KBM-7 (cell line): ENCODE measurements at places on chromosomes 11 and 22.

DNA sequence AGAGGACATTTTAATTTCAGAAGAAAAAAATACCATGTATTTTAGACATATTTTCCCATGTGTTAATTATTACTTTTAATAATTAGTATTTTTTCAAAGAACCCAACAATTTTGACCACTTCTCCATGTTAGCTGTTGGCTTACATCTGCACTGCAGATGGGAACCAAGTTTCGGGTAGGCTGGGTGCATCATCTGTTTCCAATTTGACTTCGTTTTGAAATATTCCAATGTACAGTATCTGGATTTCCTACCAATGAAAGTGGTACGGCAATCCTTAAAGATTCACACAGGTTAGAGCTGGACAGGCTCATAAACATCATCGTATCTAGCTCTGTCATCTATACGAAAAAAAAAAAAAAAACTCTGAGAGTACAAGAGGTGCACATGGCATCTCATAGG is 670.2 kb downstream of the OPCML start:
- DNase-seq = no peak

DNA sequence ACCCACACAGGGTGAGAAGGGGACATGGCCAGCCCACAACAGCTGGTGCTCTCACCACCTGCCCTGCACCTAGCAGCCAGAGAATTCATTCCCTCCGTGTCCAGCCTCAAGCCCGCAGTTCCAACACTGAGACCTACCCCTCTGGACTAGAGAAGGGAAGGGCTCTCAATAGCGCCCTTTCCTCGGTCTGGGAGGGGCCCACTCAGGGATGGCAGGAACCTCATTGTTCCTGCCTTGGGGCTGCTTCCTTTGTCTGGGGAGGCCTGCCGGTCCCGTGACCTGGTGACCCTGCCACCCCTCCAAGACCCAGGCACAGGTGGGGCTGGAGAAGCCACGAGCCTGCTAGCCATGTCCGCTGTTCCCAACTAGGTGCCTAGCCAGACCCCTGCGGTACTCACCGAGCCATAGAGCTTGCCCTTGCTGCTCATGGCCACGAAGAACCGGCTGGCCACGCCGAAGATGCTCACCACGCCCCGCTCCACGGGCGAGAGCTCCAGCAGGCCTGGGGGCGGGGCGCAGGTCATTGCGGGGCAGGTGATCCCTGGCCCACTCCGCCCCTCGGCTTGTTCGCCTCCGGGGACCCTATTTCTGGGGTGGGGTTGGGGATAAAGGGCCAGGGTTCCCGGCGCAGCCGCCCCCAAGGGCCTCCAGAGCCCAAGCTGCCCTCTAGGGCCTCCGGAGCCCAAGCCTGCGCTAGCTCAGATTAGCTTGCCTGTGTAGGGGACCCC is 1.4 kb downstream of the FGF4 start:
- DNase-seq = no peak

- DNase-seq = no peak
Observed at GRCh38 chr11:69376155-69377028, 82.4 kb downstream of the MYEOV start.

GRCh38 chr11:61587951-61588727 is 7.3 kb upstream of the SYT7 start:
- no peak for DNase-seq

GRCh38 chr11:65452806-65453490 is 30.4 kb downstream of the NEAT1 start:
- no peak for DNase-seq

DNA sequence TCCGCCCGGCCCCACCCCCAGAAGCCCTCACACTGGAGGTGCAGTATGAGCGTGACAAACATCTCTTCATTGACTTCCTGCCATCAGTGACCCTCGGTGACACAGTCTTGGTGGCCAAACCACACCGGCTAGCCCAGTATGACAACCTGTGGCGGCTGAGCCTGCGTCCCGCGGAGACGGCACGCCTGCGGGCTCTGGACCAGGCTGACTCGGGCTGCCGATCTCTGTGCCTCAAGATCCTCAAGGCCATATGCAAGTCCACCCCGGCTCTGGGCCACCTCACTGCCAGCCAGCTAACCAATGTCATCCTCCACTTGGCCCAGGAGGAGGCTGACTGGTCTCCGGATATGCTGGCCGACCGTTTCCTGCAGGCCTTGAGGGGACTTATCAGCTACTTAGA is 6.6 kb upstream of the ATF4 start:
- no peak for DNase-seq

- no peak for DNase-seq
Observed at GRCh38 chr11:14418801-14419417, 59.9 kb upstream of the RRAS2 start.

GRCh38 chr22:26579331-26579886 is 10.5 kb downstream of the TPST2 start:
- DNase-seq = peak; percentile 87

DNA sequence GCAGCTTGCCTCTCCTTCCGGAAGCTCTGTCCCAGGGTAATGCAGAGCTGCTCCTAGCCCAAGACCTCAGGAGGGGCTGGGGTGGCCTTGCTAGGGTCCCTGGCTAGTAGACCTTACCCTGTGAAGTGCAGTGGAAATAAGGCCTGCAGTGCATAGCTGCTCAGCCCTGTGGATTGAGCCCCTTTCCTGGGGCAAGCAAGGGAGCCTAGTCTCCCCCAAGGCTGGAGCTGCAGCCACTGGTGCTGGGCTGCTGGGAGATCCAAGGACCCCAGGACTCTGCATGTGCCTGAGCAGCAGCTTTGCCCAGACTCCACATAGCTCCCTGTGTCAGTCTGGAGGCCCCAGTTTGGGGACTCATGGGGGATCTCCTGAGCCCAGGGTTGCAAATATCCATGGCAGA is 57.9 kb downstream of the FANCF start:
- no peak for DNase-seq

DNA sequence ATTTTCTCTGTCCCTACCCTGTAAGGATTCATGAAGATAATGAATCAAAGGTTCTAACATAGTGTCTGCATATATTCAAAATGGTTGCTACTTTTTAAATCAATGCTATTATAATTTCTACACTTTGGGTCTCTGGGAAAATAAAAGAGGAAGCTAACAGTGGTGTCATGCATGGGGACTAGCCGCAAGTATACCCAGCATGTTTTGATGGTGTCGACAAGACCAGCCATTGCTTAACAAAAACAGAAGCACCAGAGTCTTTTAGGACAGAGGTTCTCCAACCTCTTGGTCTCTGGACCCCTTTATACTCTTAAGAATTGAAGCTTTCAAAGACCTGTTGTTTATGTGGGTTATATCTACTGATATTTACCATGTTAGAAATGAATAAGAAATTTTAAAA is 37.8 kb downstream of the RNF141 start:
- DNase-seq = peak; percentile 78

DNA sequence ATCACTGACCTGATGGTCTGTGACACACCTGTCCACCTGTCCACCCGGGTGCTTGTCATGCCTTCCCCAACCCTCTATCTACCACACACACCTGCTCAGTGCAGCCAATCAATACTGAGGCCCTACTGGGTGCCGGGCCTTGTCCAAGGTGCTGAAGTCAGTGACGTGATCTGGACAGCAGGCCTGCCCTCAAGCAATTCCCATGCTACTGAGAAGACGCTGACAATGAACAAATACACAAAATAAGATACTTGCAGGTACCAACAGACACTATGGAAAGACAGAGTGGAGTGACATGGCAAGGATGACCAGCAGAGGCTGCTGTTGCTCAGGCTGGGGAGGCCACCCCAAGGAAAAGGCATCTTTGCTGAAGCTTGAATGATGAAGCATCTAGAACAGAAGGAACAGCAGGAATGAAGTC is 21.2 kb downstream of the PLAAT3 start:
- peak; percentile 30 for DNase-seq

DNA sequence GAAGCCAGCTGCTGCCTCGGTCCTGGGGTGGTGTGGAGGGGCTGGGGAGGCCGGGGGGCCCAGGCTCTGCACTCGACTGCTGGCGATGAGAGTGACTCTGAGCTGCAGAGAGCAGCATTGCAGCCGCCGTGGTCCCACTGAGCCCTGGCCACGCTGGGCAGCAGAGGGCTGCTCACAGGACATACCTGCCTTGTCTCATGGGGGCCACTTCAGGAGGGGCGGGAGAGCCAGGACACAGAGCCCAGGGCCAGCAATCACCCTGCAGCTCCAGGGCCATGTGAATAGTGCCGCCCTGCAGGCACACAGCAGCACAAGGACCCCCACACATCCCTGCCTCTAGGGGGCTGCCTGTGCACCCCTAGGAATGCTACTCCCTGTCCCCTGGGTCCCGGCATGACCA is 147.0 kb downstream of the CRYBB2 start:
- no peak for DNase-seq

DNA sequence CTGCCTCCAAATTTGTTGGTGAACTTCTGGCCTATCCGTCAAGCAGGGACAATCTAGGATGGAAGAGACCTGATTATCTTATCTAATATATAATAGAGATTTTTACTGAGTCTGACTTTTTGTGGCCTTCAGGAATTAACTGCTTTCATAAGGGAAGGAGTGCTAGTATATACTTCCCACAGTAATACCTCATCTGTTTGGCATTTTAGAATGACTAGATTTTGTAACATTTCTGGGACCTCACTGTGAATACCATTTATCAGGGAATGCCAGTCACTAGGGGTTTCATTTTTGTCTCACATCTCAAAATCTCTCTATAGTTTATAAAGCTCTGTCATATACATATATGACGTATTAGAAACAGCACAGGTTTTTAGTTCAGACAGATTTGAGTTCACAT is 114.3 kb downstream of the INSC start:
- DNase-seq = no peak

DNA sequence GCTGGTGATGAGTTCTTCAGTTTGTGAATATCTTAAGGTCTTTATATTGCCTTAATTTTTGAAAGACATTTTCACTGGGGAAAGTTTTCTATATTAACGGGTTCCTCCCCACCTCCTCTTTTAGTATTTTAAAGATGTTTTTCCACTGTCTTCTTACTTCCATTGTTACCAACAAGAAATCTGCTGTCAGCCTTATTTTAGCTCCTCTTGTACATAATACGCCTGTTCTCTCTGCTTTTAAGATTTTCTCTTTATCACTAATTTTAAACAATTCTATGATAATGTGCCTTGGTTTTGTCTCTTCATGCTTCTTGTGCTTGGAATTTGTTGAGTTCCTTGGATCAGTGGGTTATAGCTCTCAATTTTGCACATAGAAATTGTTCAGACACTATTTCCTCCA is 280.4 kb downstream of the DCDC1 start:
- DNase-seq = no peak

DNA sequence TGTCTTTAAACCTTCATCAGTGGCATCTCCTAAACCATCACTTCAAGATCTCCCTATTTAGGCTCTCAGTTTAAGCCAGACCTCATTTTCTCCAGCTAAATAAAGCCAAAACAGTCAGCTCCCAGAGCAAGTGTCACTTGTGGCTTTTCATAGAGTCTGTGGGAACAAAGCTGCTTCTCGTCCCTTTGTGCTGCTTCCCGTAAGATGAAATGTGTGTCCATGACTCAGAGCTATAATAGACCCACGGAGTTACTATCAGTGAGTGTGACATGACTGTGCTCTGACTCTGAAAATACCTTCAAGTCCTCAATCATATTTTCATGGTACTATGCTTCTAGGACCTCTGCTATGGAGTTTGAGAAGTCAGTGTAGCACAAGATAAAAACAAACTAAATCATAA is 57.3 kb upstream of the SLN start:
- DNase-seq = no peak

- no peak for DNase-seq
Observed at GRCh38 chr11:106523171-106523570, 445.7 kb downstream of the AASDHPPT start.

DNA sequence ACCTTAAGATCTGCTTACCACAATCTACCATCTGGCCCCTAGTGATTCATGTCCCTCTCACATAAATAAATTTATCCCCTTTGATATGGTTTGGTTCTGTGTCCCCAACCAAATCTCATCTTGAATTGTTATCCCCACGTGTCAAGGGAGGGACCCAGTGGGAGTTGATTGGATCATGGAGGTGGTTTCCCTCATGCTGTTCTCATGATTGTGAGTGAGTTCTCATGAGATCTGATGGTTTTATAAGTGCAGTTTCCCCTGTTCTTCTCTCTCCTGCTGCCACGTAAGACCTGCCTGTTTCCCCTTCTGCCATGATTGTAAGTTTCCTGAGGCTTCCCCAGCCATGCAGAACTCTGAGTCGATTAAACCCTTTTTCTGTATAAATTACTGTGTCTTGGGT is 37.2 kb downstream of the OR2AG2 start:
- DNase-seq = no peak

- DNase-seq = no peak
Observed at GRCh38 chr22:29459773-29460172, 20.2 kb upstream of the NEFH start.

- DNase-seq = peak; percentile 65
Observed at GRCh38 chr11:94741022-94741679, 27.0 kb upstream of the AMOTL1 start.

DNA sequence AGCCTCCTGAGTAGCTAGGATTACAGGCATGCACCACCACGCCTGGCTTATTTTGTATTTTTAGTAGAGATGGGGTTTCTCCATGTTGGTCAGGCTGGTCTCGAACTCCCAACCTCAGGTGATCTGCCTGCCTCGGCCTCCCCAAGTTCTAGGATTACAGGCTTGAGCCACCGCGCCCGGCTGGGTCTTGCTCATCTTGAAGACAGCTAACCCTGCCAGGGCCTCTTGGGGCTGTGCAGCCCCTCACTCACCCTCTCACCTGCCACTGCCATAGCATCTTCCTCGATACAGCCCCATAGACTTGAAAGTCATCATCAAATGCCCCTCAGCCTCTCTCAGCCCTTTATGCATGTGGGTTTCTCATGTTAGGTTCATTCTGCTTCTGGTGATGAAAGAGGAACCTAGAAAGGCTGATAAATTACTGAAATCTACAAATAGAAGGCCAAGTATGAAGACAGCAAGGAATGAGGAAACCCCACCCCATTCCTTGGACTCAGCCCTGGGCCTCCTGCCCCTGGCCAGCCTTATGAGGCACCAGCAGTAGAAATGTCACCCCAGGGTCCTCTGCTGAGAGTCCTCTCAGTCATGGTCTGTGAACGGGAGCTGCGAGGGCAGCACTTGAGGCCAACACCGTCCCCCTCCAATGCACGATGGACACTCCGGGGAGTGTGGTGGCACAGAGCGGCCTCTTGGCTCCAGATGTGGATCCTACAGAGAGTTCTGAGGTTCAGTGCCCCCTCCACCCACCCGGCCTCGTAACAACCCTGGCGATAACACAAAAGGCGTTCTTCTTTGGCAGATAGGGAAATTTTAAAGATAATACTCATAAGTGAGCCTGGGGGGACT is 24.8 kb downstream of the SCGB1A1 start:
- DNase-seq = no peak

DNA sequence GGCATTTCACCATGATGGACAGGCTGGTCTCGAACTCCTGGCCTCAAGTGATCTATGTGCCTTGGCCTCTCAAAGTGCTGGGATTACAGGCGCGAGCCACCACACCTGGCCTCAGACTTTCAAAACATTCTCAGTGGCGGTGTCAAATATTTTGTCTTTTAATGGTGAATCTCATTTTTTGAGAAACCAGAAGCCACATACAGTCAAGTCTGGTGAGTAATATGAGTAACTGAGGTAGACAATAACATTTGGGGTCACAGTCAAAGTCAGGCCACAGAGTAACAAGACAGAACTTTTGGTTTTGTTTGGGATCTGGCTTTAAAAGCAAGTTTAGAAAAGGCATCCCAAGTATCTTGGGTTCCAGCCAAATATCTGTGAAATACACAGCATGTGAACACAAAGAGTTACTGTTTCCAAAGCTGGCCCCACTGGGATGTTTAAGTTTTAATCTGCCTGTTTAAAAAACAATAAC is 5.6 kb upstream of the TMA7B start:
- no peak for DNase-seq

GRCh38 chr11:1226986-1227550 is 4.2 kb downstream of the MUC5B start:
- no peak for DNase-seq

- no peak for DNase-seq
Observed at GRCh38 chr11:75626889-75627529, 41.8 kb downstream of the MAP6 start.
